ENCODE measurements at places on chromosomes 4 and X.

DNA sequence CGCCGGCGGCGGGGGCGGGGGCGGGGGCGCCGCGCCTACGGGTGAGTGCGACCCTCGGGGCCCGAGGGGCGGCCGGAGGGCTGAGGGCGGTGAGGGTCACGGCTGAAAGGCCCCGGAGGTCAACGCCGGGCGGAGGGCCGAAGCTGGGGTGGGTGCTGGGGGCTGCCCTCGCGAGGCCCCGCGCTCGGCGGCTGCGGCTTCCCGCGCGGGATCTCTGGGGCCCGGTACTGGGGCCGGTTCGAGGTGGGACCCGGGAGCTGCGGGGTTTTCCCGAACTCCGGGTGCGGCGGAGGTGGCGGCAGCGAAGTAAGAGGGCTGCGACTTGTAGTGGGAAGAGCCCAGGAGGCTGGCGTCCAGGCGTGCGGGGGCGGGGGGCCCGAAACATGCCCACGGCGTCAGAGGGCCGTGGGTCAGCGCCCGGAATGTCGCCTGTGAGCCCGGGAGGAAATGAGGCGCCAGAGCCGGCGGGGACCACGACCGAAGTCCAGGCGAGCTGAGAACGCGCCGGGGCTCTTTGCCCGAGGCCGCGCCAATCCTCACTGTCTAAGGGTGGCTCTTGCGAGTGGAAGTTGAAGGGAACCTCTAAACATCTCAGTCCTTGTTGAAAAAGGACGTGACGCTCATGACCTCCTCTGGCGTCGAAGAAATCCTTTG is 407 bp downstream of the IL13RA1 start:
- peak; percentile 66 for DNase-seq

DNA sequence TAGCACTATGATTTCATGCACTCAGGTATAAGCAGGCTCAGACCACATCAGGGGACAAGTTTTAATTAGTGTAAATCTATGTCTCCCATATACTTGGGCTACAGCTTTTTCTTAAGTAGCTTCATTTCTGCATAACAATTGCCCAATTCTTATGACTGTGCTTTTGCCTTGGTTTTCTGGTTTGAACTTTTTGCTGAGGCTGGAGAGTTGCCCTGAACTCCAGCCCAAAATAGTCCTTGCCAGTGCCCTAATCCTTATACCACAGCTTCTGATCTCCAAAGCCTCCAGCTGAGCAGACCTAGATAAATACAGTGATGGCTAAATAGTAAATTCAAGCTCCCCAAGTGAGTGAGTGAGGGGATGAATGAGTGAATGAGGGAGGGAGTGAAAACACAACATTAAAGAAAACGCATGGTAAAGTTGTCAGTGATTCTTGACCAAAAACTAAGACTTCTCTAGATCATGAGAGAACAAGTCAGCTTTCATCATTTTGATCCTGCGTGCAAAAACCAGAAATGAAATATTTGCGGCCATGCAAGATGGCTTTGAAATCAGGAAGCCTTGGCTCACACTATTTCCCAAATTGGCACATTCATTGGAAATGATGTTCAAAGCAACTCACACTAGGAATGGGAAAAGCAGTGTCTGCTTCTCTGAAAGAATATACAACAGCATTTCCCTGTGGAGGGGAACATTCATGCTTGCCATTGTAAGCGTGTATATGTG is 437.1 kb upstream of the CTSO start:
- DNase-seq, result no peak

- no peak for DNase-seq
Observed at GRCh38 chrX:69551421-69552009, 47.4 kb downstream of the NALF2 start.

GRCh38 chr4:152394791-152395190 is 141.1 kb downstream of the FBXW7 start:
- no peak for DNase-seq

GRCh38 chr4:14023896-14024295 is 396.4 kb upstream of the BOD1L1 start:
- no peak for DNase-seq

DNA sequence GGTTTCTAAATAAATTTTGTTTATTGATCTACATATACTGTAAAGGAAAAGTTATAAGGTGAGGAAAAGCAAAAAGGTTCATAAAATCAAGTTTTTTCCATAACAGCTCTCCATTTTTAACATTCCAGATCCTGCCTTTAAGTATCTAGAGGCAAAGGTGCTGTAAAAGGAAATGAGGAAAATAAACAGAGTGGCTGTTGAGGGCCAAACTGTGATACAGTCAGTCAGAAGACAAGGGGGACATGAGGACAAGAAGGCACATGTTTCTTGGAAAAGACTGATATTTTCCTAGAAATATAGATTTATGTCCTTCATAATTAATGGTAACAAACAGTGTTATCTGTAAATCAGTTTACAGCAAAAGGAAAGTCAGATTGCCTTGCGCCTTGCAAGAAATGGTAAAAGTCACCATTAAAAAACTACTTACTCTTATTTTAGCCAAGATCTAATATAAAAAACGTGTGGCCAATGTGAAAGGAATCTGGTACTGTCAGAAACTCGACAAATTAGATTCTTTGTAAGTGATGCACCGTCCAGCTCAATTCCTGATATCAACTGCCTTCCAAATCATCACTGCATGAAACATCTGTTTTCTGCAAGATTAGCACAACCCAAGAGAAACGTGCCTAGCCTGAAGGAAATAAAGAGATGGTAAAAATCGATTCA is 34.0 kb upstream of the VEGFD start:
- no peak for DNase-seq

DNA sequence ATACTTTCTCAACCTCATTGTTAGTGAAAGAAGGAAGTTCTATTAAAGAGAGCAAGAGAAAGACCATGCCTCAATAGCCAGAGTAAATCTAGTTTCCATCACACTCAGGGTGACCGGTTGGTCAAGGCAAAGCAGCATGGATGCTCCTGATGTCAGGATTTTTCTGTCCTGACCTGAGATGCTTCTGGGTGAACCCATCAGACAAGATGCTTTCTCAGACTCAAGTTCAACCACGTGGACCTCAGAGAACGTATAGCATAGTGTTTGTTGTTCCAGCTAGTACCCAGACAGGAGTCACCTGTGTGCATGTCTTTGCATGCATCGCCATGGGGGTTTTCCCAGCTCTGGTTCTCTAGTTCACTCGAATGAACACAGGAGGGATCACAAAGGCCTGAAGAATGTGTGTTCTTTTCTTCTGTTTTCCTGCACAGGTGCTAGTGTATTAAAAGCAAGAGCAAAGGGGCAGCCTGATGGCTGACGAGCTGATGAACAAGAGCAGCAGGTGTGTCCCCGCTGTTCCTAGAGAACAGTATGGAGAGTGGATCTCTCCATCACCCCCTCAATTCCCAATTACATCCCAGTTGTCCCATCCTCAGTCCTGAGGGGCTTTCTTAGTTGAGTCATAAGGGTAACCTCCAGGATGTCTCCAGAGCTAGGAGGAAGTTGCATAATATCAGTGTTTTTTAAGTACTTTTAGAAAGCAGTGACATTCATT is 110.5 kb upstream of the ENPP6 start:
- DNase-seq, result no peak

DNA sequence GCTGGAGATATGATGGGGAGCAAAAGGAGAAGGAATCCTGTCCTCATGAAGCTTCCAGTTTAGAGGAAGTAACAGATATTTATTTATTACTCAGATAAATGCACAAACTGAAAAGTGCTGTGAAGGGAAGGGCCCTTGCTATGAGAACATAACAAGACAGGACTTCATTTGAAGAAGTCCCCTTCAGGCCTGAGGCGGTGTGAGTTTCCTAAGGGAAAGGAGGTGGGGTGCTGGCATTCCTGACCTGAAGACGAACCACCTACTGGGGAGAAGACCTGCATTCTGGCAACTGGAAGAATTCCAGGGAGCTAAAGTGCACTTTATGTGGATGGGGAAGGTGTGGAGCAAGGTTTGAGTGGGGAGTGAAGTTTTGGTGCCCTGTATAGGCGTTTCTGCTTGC is 15.9 kb upstream of the SPARCL1 start:
- no peak for DNase-seq

DNA sequence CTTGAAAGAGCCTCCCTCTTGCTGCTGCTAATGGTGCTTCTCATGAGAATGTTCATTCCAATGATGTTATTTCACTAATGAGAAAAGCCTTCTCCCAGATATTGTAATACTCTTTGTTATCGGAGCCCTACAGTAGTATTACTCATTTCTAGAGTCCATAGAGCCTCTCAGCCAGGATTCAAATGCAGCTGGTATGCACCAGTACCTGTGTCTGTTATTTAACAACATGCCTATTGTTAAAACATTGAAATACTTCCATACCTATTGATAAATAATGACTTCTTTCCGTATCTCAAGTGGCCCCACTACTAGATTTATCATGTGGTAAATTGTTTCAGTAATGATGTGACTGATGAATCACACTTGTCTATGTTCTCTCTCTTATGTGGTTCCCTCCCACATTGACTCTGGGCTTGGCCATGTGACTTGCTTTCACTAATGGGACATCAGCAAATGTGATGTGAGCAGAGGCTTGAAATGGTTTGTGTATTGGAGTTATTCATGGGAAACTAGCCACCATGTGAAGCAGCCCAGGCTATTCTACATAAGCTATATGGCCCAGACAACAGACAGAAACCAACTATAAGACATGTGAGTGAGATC is 207.6 kb downstream of the THOC2 start:
- DNase-seq, result no peak

- peak; percentile 85 for DNase-seq
Observed at GRCh38 chr4:76696109-76696508, 201.8 kb downstream of the SOWAHB start.

DNA sequence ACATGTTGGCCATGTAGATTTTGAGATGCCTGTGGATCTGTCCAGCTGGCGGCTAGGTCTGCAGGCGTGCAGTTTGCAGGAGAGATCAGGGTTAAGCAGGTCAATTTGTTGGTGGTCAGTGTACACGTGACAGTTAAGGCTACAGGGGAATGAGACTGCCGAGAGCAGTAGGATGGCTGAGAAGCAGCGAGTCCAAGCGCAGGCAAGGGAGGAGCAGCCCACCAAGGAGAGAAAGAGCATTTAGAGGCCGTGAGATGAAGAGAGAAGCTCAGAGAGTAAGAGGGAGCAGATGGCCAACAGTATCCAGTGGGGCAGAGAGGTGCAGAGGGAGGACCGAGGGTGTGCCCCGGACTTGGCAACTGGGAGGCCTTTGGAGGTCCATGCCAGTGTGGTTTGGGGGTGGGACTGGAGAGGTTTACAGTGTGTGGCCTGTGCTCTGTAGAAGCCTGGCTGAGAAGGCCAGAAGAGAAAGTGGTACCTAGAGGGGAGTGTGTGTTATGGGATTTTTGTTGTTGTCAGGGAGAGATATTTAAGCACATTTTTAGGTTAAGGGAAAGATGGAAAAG is 18.4 kb downstream of the SNX25 start:
- DNase-seq, result peak; percentile 44

DNA sequence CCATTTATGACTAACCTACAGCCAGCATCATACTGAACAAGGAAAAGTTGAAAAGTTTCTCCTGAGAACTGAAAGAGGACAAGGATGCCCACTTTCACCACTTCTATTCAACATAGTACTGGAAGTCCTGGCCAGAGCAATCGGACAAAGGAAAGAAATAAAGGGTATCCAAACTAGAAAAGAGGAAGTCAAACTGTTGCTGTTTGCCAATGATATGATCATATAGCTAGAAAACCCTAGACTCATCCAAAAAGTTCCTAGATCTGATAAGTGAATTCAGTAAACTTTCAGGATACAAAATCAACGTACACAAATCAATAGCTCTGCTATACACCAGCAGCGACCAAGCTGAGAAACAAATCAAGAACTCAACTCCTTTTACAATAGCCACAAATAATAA is 64.5 kb downstream of the CENPC start:
- no peak for DNase-seq

- no peak for DNase-seq
Observed at GRCh38 chrX:133783274-133783673, 202.1 kb downstream of the GPC3 start.

DNA sequence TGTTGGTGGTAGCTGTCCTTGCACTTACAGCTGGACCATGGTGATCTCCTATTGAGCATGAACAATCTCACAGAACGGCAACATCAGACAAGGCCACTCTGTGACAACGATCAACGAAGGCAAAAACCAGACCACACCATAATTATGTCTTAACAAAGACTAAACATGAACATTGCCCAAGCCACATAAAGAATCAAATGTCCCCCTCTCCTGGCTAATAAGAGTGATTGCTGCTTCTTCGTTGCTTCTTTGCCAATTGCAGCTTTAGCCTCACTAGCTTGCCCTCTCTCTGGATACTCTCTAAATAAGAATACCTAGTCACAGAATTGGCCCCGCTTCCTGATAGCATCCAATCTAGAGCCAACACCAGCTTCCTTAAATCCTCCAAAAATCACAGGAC is 41.5 kb upstream of the PGRMC1 start:
- no peak for DNase-seq

- no peak for DNase-seq
Observed at GRCh38 chr4:126916626-126917140, 716.1 kb upstream of the INTU start.

- no peak for DNase-seq
Observed at GRCh38 chr4:10706236-10706635, 21.7 kb upstream of the CLNK start.

DNA sequence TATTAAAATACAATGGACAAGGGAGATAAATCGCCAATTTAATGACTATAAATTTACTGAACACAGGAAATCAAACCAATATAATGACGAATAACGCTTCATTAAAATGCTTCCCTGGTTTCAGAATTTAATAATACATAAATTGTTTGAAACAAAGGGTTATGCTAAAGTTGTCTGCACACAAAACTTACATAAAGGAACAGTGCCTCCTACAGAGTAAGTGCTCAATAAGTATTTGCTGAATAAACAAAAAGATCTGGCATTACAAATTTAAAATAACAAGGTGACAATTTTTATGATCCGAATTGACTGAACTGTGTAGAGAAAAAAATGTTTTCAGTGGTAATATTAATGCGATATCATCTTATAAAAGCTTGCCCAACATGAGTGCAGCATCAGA is 69.6 kb downstream of the NOCT start:
- DNase-seq, result no peak

DNA sequence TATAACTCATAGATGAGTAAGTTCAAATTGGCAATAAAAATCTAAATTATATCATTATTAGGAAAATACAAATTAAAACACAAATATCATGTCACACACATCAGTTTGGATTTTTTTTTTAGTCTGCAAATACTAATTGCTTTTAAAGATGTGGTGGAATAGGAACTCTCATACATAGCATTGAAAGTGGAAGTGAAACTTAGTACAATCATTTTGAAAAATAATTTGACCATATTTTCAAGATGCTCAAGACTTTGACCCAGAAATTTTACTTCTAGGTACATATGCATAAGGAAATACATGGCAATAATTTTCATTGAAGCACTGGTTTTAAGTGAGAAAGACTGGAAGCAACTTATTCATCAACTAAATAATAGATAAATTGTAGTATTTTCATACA is 147.5 kb upstream of the SMIM31 start:
- DNase-seq, result no peak

- DNase-seq, result peak; percentile 34
Observed at GRCh38 chr4:111943796-111944203, 201.5 kb upstream of the FAM241A start.

GRCh38 chr4:83022724-83023450 is 12.1 kb upstream of the COPS4 start:
- no peak for DNase-seq
